NCI-H345 (cell line): ENCODE measurements at places on chromosomes 13 and 19.

DNA sequence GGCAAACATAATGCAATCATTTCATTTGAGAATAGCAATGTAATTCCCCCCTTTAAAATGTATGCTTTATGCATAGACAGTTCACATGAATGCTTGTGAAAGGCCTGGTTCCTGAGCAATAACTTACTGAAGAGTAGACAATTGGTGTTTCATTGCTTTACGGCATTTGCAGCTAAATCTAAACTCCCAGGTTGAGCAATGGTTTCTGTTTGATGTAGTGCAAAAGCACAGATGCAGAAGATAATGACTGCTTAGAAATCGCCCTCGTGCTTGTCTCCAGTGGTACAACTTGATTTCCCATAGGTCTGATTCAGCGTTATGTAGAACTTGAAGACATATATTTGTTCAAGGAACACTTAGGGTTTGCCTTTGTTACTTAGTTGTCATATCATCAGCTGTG lies 1018.3 kb downstream of the DIAPH3 start:
- DNase-seq = no peak

GRCh38 chr19:7355151-7355820 lies 6.5 kb downstream of the ARHGEF18 start:
- DNase-seq = no peak

DNA sequence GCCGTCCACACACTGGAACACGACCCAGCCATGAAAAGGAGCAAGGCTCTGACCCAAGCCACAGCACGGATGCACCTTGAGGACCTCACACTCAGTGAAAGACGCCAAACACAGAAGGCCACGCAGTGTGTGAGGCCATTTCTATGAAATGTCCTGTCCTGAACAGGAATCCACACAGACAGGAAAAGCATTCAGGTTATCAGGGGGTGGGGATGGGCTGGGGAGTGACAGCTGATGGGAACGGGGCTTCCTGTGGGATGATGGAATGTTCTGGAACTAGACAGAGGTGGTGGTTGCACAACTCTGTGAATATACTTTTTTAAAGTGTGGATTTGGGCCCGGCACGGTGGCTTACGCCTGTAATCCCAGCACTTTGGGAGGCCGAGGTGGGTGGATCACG lies 30.6 kb downstream of the GPX4 start:
- DNase-seq = no peak

GRCh38 chr13:43650882-43651281 lies 135.9 kb downstream of the ENOX1 start:
- DNase-seq = no peak

DNA sequence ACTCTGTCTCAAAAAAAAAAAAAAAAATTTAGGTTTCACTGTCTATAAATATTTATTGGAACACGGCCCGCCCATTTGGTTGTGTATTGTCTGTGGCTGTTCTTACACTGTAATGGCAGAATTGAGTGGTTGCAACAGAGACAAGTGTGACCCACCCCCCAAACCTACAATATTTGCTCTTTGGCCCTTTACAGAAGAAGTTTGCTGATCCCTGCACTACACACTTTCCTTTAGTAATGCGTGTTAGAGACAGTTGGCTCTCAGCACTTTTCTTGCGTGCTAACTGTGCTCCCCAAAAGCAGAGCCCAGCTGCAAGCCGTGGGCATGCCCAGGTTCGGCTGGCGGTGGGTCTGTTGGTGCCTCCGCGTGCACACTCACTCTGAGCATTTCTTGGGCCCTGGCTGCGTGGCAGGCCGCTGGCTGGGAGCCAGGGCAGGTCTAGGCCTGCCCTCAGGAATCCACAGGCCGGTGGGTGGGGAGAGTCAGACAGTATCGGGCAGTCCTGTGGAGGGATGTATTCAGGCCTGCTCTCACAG lies 72.6 kb downstream of the SIPA1L3 start:
- DNase-seq = peak; percentile 73

DNA sequence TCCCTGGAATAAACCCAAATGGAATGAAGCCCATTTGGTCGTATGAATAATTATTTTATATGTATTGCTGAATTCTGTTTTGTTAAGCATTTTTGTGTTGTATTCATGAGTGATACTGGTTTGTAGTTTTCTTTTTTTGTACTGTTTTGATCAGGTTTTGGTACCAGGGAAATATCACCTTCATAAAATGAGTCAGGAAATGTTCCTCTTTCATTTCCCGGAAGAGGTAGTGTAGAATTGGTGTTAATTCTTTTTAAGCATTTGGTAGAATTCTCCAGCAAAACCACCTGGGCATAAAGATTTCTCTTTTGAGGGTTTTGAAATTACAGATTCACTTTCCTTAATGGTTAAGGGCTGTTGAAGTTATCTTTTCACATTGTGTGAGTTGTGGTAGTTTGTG lies 13.3 kb downstream of the SPATA13 start:
- DNase-seq = no peak

GRCh38 chr19:4052114-4052992 lies 14.3 kb downstream of the ZBTB7A start:
- DNase-seq = no peak

- no peak for DNase-seq
Observed at GRCh38 chr13:48873587-48873986, 102.1 kb upstream of the FNDC3A start.

DNA sequence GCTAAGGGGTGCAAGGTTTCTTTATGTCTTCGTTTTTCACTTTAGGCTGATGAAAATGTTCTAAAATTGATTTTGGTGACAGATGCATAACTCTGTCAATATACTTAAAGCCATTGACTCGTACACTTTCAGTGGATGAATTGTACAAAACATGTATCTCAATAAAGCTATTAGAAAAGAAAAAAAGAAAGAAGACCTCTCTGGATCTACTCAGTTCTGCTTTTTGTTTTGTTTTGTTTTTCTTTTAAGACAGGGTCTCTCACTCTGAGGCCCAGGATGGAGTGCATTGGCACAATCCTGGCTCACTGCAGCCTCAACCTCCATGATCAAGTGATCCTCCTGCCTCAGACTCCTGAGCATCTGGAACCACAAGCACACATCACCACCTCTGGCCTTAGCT lies 3.5 kb downstream of the SIGLEC5 start:
- DNase-seq = no peak

DNA sequence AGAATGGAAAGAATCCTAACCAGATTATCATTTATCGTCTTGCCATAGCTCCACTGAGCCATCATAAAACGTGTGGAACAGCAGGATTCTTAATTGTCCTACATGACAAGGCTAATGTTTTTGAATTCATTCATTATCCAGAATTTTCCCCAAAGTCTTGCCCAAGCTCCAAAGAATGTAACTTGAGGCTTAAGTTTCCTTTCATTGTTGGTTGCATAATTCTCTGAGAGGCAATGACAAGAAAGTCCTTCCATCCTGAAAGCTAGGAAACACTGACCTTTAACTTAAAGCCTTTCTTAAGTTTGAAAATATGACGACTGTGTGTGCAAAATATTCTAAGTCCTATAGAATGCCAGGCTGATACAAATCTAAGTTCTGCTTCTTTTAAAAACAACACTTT lies 546.1 kb downstream of the SUCLA2 start:
- no peak for DNase-seq

- DNase-seq = no peak
Observed at GRCh38 chr19:44747739-44748425, 626 bp upstream of the BCL3 start.

GRCh38 chr19:40726279-40726678 lies 9.4 kb downstream of the ITPKC start:
- DNase-seq = no peak

DNA sequence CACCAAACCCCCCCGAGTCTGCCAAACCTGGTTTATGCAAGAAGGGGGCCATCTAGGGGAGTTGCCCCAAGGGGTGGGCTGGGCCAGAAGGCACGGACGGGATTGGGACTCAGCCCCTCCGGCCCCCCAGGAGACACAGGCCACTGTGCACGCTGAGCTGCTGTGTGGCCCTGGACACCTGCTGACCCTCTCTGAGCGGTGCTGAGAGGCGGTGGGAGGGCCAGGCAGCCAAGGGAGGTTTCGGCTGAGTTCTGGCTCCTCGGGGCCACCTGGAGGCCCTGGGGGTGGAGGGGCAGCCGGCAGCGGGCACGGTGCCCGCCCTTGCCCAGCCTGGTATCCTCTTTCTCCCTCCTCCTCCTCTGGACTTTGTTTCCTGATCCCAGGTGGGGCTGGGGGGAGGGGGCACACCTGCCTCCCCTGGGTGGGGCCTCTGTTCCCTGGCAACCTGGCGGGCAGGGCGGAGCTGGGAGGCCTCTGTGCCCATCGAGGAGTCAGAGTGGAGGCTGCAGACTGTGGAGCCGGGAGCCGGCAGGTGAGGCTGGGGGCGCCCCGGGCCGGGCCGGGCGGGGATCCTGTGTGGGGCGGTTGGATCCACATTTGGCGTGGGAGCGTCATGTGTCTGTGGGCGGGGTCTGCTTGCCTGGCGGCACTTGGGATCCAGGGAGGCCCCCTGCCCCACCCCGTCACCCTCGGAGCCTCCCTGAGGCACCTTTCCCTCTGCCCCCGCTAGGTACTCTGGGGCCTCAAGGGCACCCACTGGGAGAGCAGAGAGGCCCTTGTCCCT lies at the start of gene MISP:
MISP (plus strand) TSS at position 473 of the 784 bp plus-strand sequence. CDS start 5,835 bp downstream, outside the sequence.
- peak; percentile 86 for DNase-seq

- DNase-seq = no peak
Observed at GRCh38 chr13:49784886-49785570, 7.5 kb downstream of the KPNA3 start.

DNA sequence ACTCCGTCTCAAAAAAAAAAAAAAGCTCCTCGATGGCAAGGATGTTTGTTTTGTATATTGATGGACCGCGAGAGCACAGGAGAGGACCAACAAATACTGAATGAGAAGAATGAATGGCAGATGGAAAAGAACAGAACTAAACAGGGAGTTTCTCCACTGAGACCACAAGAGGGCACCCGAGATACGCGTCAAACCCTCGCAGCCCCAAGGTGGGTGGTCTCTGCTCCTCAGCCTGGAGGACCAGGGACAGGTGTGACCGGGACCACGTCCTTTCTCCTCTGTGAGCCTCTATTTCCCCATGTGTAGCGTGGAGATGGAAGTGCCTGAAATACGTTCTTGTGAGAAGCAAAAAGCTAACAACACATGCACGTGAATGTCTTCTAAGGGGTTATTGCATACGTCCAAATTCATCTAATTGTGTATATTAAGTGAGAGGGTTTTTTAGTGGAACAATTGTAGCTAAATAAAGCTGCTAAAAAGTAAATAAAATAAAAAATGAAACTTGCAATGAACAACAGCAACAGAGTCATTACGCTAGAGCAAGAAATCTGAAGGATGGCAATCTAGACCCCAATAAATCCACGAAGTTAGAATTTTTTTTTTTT lies 8.3 kb upstream of the CDC42EP5 start:
- DNase-seq = peak; percentile 30

DNA sequence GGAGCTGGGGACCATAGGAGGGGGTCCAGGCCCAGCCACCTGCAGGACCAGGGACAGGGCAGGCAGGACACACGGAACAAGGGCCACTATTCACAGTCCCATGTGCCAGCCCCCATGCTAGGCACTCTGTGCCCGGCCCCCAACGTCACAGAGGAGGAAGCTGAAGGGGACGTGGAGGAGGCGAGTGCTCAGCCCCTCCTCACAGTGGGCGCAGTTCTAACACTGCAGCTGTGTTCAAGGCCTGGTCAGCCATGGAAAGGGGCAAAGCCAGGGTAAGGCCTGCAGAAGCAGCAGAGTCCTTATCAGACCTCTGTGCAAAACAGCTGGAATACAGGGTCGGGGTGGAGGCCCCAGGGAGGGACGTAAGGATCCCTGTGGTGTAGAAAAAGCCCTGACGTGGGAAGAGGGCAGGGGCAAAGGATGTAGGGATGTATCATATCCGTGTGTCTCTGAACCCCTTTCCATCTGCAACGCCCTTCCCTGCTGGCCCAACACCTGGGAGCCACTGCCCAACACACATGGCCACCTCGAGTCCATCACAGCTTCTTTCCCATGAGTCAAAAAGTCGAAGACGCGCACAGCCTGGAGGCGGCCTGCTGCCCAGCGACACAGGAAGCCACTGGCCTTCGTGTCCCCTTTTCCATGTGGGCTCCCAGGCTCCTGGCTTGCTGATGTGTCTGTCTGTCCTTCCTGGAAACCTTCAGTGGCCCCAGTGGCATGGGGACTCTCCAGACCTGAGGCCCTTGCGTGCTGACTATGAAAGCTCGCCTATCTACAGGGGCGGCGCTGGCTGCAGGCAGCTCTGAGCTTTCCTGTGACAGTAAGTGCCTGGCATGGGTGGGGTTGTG lies 28.0 kb downstream of the SH3GL1 start:
- DNase-seq = no peak

GRCh38 chr13:97004096-97004876 lies 10.0 kb upstream of the OXGR1 start:
- no peak for DNase-seq

GRCh38 chr19:8571006-8571411 lies 6.2 kb downstream of the MYO1F start:
- no peak for DNase-seq

DNA sequence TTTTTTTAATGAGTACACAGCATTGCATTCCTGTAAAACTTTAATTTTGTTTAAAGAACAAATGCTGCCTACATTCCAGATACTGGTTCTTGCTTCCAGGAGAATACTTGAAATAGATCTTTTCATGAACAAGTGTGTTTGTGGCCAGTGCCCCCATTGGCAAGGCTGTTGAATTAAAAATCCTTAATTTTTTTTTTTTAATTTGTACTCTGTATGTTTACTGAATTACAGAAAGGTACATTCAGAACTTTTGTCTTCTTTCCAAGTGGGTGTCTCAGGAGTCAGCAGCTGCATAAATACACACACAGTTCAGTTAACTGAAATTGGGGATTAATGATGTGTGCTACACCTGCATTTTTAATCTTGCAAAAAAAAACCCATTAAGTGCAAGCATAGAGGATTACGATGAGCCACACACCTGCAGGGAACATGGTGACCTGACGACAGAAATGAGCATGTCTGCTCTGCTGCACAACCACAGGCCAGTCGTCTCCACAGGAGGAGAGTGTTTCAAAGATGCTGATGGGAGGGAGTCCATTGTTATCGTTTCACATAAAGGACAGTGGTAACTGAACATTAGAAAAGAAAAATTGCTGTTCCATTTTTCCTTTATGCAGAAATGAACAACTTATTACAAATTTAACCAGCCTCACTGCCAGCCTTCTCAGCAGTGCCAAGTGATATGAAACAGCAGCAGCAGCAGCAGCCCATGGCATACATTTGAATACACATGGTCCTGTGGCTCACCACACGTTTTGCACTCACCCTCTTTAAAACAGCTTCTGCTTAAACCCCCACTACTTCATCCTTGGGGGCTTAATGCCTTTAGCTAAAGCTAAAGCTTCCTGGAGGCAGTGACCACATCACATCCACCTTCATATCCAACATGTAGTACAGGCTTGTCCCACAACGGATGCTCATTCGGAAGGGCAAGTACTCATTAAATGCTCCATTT lies 72.3 kb upstream of the RFC3 start:
- peak; percentile 75 for DNase-seq

GRCh38 chr13:109318945-109319590 lies 467.3 kb downstream of the IRS2 start:
- no peak for DNase-seq

GRCh38 chr19:30856786-30857185 lies 484.6 kb downstream of the ZNF536 start:
- no peak for DNase-seq
